ENCODE measurements at places on chromosomes 5 and 9.

DNA sequence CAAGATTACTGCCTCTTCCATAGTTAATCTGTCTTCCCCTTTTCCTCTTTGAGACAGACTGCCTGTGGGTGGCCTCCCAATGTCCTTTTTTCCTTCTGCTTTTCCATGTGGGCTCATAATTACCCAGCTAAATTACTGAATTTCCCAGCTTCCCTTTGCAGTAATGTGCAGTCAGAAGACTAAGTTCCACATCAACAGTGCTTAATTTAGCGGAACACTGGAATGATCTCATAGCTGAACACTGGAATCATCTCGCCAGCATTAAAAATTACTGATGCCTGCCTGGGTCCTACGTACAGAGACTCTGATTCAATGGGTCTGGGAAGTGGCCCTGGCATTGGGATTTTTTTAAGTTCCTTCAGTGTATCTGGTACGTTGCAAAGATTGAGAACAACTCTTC lies 84.3 kb downstream of the DNAH5 start:
- no peak for DNase-seq

- DNase-seq: no peak
Measured at GRCh38 chr5:112703866-112704820, 33.5 kb upstream of the APC start.

GRCh38 chr5:68548959-68549676 lies 333.6 kb downstream of the PIK3R1 start:
- DNase-seq: no peak

DNA sequence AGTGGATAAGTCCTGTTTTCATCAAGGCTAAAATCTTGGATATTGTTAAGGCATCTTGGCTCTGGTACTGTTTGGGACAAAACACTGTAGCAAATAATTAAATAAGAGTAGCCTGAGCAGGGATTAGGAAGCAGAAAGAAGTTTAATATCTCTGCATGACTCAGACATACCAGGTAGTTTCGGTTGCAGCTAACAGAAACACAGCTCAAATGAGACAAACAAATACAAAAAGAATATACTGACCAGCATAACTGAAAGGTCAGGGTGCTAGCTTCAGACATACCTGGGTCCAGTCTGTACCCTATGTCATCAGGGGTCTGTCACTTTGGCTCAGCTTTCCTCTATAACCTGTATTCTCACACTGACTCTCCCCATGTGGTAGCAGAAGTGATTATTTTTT lies 156.4 kb upstream of the MAP3K1 start:
- DNase-seq: no peak

DNA sequence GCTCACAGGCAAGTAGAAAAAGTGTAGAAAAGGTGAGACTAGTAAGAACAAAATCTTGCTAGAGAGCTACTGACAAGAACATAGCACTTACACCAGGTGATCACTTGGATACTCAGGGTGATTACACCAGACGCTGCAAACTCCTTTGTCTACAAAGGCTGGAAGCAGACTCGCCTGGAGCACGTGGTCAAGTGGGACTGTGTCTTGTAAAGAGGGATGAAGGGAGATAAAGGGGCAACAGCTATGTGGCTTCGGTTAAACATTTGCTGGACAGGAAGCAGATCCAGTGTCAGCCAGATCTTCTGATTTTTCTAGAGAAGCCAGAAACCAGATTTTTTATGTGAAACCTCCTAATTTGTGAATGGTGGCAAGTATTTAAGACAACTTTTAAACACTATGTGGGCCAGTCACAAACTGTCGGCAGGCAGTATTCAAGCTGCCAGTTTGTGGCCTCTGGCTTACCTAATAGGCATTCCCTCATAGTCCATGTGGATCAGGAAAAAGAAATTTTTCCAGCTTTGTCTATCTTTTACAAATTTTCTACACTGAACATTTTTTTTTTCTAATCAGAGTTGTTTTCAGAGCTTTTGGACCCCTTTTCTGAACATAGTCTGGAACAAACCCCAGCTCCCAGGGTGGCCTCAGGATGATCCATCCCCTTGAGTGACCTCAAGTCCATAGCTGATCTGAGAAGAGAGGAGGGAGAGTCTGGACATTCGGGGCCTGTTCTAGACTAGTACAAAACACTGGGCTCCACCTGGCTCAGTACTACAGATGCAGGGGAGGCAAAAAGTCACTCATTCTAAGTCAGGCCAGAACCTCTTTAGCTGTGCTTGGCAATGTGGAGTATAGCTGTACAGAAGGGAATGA lies 262.9 kb downstream of the ARRDC3 start:
- no peak for DNase-seq

- DNase-seq: no peak
Measured at GRCh38 chr5:106399391-106399790, 1271.3 kb downstream of the EFNA5 start.

DNA sequence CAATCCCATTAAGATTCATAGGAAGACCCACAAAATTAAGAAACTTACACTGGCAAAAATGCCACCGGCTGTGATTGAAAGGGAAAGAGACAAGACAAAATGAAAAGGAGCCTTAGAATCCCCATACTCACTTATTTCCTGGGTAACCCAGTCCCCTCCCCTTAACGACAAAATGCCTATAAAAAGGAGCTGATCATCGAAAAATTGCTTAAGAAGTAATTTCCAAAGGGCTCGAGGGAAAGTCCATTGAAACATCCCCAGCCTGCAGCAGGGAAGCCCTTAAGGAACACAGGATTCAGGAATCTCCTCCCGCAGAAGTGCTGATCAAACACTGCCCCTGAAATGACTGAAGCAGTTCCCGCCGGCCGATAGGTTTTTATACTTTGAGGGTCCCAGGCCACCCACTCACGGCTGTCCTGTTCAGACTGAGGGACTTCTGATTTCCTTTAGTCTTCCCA lies 677 bp upstream of the ZNF79 start:
- no peak for DNase-seq

DNA sequence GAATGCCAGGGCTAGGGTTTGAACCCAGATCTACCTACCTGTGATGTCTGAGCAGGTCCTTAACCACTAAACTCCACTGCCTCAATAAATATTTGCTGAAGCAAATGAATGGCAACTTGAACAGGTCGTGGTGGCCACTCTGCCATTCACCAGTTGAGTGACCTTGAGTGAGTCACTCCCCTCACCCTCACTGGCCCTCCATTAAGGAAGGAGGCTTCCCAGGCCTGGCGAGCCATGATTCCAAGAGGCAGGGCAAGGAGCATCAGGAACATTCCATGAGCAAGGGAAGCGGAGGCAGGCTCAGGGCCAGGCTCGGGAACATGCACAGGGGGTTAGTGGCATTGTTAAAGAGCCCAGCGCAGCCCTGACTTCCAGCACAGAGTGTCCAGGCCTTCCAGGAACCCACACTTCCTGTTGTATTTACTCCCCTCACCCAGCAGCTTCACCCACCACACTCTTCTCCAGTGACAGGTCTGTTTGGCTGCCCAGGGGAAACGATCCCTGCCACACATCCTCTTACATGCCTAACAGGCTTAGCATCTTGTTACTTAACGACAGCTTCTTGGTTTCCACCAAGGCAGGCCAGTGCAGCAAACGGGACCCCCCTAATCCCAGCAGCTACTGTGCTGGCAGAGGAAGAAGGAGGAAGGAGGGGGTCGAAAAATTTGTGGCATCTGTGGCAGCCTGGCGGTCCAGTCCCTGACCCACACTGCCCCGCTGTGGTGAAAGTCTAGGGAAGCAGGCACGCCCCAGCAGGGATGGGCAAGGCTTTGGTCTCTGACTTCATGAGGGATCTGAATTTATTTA lies 43.7 kb upstream of the TTC1 start:
- no peak for DNase-seq

DNA sequence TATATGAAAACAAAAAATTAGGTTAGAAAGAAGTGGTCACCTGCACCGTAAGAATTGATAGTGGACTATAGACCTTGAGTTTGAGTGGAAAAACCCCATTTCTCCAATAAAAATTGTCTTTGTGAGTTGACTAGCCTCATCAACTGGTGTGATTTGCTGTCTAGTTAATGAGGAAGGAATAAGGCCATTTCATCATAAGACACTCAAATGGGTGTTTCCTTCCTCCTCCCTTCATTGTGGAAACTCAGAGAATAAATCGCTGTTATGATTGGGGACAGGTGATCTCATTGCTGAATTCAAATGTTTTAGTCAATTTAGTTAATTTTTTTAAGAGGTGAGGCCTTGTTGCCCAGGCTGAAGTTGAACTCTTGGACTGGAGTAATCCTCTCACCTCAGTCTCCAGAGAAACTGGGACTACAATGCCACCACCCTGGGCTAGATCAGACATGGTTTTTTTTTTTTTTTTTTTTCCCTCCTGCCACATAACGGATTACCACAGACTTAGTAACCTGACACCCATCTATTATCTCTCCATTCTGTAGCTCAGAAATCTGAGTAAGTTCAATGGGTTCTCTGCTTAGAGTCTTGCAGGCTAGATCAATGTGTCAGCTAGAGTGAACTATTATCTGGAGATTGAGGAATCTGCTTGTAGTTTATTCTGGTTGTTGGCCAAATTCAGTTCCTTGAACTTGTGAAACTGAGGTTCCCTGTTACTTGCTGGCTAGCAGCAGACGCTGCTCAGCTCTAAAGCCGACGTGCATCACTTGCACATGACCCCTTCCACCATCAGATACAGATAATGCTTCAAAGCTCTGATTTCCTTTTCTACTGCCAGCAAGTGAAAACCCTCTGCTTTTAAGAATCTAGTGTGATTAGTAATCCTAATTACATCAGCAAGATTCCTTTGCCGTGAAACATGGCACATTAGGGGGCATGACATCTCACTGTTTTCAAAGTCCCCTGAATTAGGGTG lies 663.8 kb upstream of the CDH9 start:
- no peak for DNase-seq
